ENCODE measurements at places on chromosomes 11 and 22.

DNA sequence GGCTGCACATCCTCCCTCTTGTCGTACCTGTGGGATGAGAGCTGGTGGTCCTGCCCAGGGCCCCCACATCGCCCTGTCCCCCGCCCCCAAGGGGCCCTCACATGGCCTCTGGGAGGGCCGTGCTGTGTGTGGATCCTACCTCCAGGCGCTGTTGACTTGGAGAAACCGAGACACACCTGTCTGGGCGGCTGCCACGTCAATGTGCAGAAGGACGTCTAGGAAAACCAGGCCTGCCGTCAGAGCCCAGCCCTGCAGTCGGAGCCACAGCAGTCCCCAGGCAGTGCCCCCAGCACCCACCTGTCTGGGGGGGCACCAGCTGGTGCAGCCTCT, 14.2 kb downstream of the ALG12 start:
- no peak for DNase-seq

DNA sequence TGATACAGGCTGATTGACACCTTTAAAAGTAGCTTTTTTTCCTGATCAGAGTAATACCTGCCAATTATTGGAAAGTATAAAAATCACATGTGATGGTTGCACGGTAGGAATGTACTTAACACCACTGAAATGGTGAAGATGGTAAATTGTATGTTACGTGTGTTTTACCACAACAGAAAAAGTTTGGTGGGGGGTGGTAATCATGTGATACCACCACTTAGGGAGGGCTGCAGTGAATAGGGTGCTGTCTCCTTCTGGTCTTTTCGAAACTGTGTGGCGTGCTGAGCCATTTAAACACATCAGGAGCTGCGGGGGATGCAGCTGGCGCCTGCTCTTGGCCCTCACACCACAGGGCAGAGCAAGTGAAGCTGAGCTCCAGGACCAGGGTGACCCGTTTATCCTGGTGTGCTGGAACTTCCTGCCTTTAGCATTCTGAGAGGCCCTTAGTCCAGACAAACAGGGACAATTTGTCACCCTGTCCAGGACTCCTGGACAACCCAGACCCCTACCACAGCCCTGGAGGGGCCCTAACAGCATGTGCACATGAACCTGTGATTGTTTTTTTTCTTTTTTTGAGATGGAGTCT, 2.6 kb downstream of the SYNGR1 start:
- no peak for DNase-seq

DNA sequence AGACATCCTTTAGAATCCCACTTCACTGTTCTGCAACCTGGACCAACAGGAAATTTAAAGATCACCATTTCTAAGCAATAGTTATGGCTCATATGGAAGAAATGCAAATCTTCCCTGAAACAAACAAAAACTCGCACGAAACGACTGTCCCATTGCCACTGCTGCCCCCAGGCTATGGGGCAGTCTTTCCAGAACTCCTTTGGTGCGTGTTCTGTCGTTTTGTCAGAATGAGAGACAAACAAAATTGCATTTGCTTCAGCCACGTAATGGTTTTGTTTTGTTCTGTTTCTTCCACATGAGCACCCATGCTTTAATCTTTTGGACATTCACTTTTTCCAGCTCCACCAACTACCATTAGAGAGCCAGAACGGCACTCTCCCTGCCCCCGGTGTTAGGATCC, 10.8 kb upstream of the FBLN1 start:
- DNase-seq = no peak

DNA sequence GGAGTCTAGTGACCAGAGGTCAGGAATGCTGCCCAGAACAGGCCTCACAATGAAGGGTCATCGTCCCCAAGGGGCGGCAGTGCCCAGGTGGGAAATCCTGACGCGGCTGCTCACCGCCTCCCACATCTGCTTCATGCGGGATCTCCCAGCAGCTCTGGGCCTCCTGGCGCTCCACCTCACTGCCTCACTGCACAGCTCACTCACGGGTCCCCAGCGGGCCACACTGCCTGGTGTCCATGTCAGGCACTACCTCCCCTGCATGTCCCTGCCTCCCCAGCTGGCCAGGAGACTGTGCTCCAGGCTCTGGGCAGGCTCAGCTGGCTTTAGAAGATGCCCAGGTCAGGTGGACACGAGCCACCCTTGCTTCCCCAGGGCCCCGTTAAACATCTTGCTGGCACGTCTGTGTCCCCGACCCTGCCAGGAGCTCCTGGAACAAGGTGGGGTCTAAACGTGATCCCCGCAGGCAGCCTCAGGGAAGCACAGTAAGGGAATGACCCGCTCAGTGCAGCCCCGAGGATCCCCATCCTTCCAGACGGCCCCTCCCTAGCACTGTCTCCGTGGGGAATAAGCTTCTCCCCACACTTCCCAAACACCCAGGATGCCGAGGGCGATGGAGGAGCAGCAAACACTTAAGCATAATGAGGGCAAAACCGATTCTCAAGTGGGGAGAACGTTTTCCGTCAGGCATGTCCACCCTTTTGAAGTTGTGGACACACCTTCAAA, 93.2 kb downstream of the TRMU start:
- no peak for DNase-seq

- DNase-seq = no peak
These were observed 26.0 kb downstream of the LRRC32 start for GRCh38 chr11:76644591-76644990.

DNA sequence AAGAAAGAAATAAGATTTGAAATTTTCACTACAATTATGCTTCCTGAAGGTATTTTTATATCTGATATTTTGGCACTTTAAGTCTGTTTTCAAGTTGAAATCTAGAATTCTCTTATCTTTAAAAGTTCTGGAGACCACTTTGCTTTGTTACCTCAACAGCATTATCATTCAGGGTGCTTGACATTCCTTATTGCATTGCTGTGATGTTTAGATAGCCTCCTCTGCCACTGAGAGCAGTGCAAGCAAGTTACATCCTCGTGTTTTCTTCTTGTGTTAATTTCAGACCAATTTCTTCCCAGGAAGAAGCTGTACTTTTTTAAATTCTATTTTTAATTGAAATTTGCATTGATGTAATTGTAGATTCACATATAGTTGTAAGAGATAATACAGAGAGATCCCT, 333.9 kb upstream of the KIRREL3 start:
- no peak for DNase-seq

GRCh38 chr11:131756479-131757110, 386.2 kb downstream of the NTM start:
- DNase-seq = no peak

DNA sequence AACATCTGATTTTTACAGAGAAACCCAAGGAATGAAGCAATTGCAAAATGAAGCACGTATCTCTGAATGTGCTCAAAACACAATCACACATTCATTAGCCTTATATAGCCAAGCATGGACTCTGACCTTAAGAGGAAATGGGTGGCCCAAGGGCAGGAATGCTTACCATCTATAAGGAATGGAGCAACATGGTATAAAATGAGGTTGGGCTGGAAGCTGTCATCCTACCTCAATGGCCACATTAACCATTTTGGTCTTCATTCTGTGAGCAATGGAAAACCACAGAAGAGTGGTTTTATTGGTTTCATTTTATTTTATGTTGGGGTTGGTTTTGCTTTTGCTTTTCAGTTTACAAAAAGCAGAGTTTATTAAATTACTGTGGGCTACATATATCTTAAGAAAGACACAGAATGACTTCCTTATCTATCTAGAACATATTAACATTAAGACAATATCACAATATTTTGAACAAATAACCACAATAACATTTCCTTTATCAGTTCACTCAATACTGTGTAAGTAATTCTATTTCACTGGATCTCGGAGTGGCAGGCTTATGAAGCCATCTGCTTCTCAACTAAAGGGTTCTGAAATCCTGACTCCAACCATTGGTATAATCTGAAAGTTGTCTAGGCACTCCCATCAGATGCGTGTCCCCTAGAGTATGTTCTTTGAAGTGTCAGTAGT, 10.8 kb upstream of the MS4A13 start:
- no peak for DNase-seq

DNA sequence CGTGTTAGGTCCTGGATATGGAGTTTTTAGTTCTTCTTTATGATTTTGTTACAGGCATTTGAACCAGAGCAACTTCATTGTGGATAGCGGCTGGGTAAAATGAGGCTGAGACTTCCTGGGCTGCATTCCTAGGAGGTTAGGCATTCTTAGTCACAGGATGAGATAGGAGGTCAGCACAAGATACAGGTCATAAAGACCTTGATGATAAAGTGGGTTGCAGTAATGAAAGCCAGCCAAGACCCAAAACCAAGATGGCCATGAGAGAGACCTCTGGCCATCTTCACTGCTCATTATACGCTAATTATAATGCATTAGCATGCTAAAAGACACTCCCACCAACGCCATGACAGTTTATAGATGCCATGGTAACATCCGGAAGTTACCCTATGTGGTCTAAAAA, 23.4 kb upstream of the CLMP start:
- no peak for DNase-seq

- no peak for DNase-seq
These were observed 3.9 kb downstream of the PRDM11 start for GRCh38 chr11:45150301-45150700.

DNA sequence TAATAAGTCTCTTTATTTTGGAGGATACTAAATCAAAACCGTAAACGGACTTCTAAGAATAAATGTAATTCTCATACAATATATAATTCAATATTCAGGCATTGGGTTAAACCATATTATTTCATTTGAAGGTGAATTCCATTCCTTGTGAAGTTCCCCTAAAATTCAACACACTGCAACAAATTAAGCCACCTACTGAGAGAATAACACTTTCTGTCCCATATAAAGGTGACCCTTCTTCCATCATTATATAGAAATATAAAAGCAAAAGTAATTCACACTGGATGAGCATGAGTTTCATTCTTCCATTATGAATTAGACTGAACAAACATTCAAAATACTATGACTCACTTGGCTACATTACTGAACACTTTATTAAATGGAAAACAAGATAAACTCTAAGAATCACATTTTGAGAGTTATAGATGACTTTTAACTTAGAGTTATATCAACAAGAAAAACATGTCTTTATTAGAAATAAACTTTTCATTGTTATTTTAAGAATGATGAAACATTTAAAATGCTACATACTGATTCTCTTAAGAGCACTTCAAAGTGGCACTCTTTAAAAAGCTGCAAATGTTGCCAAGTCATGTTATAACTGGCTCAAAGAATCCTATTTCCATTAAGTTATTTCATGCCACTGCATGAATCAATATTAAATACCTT, 2.8 kb downstream of the SESN3 start:
- DNase-seq = peak; percentile 49

All from hematopoietic multipotent progenitor cell treated with erythropoietin and hydrocortisone succinate and interleukin-3 and kit ligand, for 15 days (in vitro differentiated cells).